CD4-positive, alpha-beta T cell treated with Interferon alpha-2 for 1 hour (primary cell): ENCODE measurements at places on chromosomes 5 and 9.

- DNase-seq = no peak
These were observed 14.7 kb upstream of the MLANA start for GRCh38 chr9:5876026-5876425.

- DNase-seq = no peak
These were observed 754 bp downstream of the DCAF12 start for GRCh38 chr9:34125681-34126206.

GRCh38 chr5:87321605-87322004 lies 53.9 kb downstream of the RASA1 start:
- DNase-seq = no peak

- no peak for DNase-seq
These were observed 35.5 kb downstream of the SERINC5 start for GRCh38 chr5:80220245-80220897.

DNA sequence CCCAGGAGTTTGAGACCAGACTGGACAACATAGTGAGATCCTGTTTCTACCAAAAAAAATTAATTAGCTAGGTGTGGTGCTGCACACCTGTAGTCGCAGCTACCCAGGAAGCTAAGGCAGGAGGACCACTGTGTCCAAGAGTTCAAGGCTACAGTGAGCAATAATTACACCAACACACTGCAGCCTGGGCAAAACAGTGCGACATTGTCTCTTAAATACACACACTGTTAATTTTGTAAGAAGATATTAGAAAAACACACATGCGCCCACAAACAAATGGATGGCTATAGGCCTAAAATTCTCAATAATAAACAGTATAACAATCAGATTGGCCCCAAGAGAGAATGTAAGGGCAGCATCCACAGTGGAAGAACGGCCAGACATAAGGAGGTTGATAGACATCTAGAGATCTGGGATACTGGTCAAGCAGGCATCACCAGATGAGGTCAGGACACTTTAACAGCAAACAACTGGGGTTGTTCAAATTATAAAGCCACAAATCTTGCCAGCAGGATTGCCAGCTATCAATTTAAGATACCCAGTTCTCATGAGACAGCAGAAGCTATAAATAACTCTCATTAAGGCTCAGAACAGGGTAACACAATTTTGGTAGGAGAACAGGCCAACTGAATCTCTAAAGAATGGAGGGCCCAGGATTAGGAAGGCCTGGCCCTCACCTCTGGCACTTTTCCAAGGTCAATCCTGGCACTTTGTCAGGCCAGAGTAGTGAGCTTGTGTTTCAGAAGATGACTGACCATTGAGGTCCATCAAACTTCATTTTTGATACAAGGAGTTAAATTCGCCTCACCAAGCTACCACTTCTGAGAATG lies 29.5 kb downstream of the GOLPH3 start:
- DNase-seq = no peak

DNA sequence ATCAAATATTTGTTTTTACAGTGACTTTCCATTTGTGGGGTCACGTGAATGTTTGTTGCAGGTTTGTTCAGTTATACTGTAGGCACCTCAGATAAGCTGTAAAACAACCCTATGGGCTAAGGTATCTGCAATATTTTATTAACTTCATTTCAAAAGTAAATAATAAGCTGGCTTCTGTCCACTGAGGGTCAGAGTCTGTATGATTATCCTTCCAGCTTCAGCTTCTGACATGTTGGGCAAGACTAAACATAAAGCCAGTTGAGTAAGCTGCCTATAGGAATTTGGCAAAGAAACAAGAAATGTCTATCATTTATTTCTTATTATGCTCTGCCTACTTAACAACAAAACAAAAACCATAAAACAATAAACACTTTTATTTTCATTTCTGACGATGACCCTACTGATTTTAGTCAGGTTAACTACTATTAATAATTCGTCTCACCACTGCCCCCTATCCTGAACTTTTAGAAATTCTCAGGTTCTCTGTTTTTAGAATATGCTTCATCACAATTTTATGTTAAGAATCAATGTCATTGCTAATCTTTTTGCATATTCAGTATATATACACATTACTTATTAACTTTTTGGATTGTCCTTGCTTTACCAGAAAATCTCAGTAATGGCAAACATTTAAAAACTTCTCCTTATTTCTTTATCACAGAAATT lies 413.6 kb upstream of the ADAMTSL1 start:
- DNase-seq = no peak

GRCh38 chr5:68303754-68304420 lies 88.3 kb downstream of the PIK3R1 start:
- DNase-seq = no peak

- DNase-seq = no peak
These were observed 509.1 kb downstream of the DTWD2 start for GRCh38 chr5:118479285-118479684.

DNA sequence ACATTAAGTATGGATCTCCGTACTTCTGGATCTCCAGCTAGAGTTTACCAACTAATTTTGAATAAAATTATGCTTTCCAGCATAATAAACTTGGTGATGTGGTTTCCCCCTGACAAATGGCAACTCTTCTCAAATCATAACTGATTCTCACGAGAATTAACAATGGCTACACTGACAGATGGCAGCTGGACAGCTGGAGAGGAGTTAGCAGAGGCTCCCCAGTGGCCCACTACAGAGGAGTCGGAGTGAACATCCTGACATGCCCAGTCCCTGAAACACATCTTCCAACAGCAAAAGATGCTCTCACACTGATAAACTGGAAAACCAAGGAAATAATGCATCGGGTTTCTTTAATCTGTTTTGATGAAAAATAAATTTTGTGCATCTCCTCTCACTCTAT lies 239.6 kb downstream of the MAN2A1 start:
- no peak for DNase-seq

DNA sequence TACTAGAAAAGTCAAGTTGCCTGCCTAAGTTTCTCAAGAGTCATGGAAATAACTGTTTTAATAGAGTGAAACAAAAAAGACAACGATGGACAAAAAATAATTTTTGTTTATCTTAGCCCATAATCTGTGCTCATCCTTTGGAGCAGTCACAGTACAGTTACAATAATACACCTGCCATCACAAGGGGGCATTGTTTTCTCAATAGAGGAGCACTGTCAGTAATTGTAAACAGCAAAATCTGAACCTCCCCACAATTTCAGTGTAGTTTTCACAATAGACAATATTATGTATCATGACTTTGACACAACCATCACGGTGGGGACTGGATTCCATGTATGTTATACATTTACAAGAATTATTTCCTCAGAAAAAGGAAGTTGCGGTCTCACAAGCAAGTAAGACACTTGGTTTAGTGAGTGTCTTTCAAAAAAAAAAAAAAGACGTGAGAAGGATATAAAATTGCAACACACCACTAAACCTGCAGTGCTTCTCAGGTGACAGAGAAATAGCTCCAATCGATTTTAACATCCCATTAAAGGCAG lies 586.3 kb downstream of the PTPRD start:
- no peak for DNase-seq

GRCh38 chr5:95907740-95908706 lies 53.6 kb downstream of the ELL2 start:
- no peak for DNase-seq

GRCh38 chr9:127848756-127849504 lies 5.5 kb downstream of the ENG start:
- DNase-seq = no peak

DNA sequence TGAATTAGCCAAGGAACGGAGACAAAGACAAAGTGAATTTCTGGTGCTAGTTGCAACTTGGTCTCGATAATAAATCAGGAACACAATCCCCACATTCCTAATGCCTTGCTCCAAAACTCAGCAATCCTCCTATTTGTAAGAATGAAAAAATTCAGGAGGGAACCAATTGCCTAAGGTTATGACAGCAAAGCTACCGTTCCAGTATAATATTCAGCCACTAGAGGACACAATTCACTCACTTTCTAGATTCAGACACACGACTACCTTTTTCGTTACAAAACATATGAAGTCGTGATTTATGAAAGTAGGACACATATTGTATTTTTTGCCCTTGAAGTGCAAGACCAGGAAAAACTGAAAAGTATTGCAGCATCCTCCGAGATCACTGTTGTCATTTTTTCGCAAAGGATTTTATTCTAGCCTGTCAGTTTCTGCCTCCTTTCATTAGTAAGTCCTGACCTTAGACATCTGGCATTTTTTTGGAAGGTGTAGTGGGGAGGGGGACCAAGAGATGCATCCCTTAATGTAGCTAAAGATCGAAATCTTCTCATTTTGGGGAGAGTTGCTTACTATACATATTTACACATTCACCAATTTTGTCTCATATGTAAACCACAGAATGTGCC lies 133.1 kb downstream of the DOCK8 start:
- no peak for DNase-seq

DNA sequence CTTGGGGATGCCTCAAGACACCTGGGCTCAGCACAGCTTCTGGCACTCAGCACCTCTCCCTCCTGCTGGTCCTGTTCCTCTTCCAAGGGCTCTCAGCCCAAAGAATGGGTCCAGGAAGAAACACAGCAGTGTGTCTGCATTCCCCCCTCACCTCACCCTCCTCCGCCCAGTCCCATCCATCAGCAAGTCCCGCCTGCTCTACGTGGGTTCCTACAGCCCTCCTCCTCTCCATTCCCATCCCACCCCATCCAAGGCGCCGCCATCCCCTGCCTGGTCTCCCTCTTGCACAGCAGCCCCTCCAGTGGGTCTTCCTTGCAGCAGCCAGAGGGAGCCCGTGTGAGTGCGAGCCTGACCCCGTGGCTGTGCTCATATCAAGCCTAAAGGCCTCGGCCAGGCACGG lies 52.3 kb upstream of the RPL26L1 start:
- DNase-seq = no peak

- no peak for DNase-seq
These were observed 79.6 kb downstream of the PHAX start for GRCh38 chr5:126680191-126680817.

GRCh38 chr5:174945853-174946252 lies 221.5 kb downstream of the MSX2 start:
- no peak for DNase-seq
